Mammary epithelial cell (primary cell): ENCODE measurements at places on chromosomes 12 and 14. TPM values are rescaled to one million over a fixed set of nuclear protein-coding genes. Genes with fewer than 3 reads are reported as not detected.
A peak's percentile ranks its signal among the peaks of the same experiment; 100 is the strongest.

Gene MYF5
- not detected for polyA plus RNA-seq

DNA sequence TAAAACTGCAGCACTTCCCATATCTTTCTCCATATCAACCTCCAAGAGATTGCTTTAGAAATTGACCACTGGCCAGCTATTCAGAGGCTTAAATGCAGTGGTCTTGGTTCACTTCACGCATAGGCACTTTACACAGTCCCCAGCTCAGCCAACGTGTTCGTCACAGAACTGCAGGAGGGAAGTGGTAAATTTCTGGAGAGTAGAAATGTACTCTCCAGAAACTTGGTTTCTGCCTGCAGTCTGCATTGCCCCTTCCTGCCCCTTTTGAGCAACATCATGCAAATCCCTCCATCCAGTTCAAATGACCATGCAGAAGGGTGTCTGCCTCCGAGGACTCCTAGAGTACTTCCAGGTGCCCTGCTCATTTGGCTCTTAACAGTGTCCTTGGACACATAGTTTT is 42.7 kb upstream of the NEDD1 start:
- no peak for DNase-seq

DNA sequence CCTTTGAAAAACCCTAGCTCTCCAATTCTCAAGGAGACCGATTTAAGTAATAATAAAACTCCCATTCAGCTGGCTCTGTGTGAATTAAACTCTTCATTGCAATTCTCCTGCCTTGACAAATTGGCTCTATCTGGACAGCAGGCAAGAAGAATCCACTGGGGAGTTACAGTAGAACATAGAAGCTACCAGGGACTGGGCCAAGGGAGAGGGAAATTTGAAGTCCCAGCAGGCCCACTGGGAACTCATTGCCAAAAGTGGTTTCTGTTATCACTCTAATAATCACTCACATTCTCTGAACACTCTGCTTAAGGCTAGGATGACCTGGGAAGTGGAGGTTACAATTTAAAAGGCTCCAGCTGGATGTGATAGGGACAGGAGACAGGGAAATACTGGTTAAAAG is 384.5 kb upstream of the CCDC196 start:
- no peak for DNase-seq

Gene CCDC177
- polyA plus RNA-seq, result not detected

Gene STYK1
- polyA plus RNA-seq, result 3.6 TPM

DNA sequence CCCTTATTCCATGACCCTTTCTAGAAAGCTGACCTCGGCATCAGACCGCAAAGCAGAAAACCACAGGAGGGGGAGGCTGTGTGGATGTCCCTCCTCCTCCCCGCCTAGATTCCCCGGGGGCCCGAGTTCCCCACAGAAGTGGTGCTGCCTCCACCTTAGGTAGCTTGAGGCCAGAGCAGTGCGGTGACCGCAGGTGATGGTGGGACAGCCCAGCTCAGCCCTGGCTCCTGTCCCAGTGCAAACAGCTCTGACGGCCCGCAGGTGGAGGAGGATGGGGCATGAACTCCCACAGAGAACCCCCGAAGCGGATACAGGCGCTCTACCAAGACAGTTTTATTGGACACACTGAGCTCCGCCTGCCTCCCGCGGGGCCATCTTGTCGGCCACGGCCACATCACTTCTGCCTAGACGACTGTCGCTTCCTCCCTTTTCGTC is 19.5 kb downstream of the ARL6IP4 start:
- no peak for DNase-seq

- DNase-seq, result no peak
Measured at GRCh38 chr12:68342966-68343365, 10.8 kb upstream of the MDM1 start.

GRCh38 chr14:104372390-104373054 is 207.0 kb upstream of the C14orf180 start:
- no peak for DNase-seq

Gene ITGA5
- polyA plus RNA-seq, result 119 TPM

Gene ERP27
- 0.12 TPM for polyA plus RNA-seq

Gene KLRC2
- 0.07 TPM for polyA plus RNA-seq

DNA sequence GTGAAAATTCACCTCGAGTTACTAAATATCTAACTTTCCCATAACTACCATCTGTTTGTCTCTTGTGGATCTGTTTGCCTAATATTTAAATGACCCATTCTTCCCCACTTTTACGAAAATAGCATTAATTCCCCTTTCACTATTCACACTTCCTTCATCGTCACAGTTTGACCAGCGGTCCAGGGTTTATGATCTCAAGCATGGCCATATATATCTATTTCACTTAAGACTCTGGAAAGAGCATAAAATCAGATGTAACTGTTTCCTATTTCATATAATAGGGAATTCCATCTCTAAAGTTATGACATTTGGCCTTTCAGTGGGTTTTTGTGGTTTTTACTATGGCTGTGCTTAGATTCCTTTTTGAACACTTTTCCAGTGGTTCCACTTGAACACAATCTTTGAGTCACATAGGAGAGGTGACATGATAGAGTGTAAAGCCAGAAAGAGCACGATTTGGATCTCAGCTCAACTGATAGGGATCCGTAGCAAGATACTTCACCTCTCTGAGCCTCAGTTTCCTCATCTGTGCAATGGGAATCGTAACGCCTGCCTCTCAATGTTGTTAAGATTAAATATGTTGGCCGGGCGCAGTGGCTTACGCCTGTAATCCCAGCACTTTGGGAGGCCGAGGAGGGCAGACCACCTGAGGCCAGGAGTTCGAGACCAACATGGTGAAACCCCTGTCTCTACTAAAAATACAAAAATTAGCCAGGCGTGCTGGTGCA is 754 bp upstream of the BCL2L14 start:
- no peak for DNase-seq

Gene SLC39A5
- polyA plus RNA-seq, result not detected

GRCh38 chr14:93538413-93538812 is 107.7 kb downstream of the UNC79 start:
- DNase-seq, result peak; percentile 16

DNA sequence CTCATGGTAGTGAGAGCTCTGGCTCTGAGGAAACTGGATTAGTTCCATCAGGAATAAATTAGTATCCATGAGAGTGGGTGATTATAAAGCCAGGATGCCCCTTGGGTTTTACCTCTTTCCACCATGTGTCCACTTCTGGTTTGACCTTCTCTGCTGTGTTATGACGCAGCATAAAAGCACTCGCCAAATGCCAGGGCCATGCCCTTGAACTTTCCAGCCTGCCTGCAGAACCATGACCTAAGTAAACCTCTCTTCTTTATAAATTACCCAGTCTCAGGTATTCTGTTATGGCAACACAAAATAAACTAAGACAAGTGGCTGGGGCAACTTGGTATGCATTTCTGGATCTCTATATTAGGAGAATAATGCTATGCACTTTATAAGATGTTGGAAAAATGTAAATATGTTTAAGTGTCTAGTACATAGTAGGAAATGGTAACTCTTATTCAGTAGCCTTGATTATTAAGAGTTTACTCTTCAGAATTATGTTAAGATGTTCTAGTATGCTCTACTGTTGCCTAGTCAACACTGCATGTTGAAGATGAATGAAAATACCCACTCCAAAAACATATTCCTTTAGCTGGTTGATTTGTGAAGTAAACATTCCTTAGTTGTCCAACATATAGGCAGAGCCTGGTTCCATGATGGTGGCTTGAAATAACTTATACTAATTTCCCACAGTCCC is 455.6 kb upstream of the TMPO start:
- no peak for DNase-seq

DNA sequence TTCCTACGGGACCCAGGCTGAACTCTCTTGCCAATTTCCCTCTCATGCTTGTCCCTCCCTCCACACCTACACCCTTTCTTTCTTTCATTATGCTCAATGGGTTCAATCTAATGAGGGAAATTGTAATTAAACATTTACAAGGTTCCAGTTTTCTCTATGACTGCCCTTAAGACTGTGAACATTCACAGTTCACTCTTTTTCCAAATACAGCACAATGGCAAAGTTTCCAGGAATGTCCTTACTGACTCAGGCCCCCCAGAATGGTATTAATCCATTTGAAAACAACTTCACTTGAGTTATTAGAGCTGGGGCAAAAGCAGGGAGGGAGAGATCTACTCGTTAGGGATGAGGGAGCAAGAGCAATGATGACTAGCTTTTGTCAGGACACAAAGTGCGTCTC is 892.1 kb downstream of the NRXN3 start:
- no peak for DNase-seq

Gene LRRK2
- polyA plus RNA-seq, result 0.42 TPM

GRCh38 chr14:72591391-72591790 is 302.5 kb downstream of the DPF3 start:
- DNase-seq, result no peak

Gene ADAM21
- 0.71 TPM for polyA plus RNA-seq

- no peak for DNase-seq
Measured at GRCh38 chr14:59344016-59344415, 121.2 kb downstream of the GPR135 start.

Gene KRT82
- polyA plus RNA-seq, result 0.01 TPM

DNA sequence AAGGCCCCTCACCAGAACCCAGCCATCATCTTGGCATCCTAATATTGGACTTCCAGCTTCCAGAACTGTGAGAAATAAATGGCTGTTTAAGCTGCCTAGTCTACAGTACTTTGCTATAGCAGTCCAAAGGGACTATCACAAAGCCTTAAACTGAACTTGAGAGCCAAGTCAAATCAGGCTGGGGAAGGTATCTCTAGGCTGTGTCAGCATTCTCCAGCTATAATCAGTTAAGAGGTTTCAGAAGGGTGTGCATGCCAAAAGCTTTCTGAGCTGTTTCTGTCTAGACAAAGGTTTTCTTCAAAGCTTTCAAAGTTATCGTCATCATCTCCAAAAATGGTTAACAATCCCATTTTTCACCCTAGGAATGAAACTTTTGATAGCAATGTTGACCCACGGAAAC is 7.6 kb downstream of the ASCL4 start:
- DNase-seq, result no peak

Gene CBLN3
- polyA plus RNA-seq, result 0.78 TPM

Gene PRH2
- polyA plus RNA-seq, result 0.14 TPM

DNA sequence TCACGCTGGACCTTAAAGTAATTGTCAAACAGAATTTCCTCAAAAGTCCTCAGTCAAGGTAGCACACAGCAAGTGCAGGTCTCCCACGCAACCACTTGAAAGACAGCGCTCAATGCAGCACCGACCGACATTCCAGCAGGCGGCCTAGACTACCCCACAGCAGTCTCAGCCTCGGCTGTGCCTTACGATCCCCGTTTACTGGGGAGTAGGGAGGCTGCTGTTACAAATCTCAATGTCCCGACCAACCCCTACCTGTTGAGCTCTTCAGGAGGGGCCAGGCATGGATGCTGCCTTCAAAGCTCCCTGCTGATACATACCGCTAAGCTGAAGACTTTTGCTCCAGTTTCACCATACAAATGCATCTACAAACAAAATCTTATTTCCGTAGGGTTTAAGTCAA is 21.8 kb downstream of the VPS37B start:
- DNase-seq, result no peak

Gene ACOT4
- polyA plus RNA-seq, result 0.41 TPM

DNA sequence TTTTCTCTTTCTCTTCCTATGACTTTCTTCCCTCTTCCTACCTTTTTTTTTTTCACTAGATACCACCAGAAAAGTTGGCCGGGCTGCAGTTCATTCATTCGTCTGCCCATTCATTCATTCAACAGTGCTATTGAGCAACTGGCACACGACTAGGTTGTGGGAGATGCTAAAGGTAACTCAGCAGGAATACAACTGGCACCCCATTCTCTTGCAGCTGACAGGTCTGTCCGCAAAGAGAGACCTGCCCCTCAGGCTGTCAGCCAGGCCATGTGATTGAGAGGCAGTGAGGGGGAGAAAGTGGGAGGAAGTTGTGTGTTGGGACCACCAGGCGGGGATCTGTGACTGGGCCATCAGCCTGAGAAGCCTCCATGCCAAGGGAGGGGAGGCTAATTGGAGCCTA is 105.2 kb downstream of the TSPAN9 start:
- DNase-seq, result no peak

Gene RESF1
- polyA plus RNA-seq, result 10.9 TPM

Gene BDKRB2
- 18.1 TPM for polyA plus RNA-seq

- no peak for DNase-seq
Measured at GRCh38 chr12:80222261-80222660, 122.9 kb downstream of the OTOGL start.
